ENCODE measurements at places on chromosomes 11 and 22.

GRCh38 chr11:22444076-22444475 lies 105.9 kb downstream of the SLC17A6 start:
- no peak for DNase-seq

DNA sequence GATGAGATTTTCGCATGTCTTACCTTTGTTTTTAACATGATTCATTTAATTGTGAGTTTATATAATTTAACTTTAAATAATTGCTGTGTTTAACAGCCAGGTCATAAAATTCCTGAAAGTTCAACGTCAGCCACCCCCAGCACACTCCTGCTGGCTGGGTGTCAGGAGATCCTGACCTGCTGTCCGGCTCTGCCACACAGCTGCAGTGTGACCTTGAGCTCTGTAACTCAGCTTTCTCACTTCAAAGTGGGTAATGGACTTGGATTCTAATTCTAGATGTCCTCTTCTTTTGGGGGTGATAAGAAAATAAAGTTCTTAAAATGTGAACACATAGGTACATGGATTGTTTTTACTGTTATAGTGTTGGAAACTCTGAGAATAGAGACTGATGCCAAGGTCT lies 10.9 kb downstream of the VPS26B start:
- DNase-seq, result no peak

DNA sequence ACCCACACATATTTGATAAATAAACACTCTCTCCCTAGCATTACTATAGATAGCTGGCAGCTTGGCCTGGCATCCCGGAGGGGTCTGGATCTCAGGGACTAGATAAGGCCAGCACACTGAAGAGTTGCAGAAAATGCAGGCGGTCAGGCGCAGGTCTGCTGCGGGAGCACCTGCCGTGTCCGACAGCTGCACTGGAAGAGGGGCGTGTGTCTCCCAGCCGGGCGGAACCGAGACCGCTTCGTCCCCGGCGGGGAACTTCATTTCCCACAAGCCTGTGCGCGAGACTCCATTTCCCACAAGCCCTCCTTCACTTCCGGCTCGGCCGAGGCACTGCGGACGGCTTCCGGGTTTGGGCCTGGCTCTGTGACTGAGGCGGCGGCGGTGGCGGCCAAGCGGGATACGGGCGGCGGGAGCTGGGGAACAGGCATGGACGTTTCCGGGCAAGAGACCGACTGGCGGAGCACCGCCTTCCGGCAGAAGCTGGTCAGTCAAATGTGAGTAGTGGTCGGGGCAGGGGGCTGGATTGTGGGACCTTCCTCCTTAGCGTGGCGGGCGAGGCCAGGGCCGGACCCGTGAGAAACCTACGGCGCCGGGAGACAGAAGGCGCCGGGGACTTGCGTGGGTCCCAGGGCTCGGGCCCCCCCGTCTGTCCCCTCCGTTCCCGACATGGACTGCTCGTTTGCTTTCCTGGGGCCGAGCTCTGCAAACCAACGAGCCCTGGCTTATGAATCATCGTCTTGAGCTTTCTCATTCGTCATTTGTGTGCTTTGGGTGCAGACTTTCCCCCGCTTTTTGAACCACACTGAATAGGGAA lies at the start of gene MED15:
TSS of gene MED15 (plus strand) at position 358 of the 814 bp plus-strand sequence. CDS start at position 427, 69 bp downstream.
- peak; percentile 95 for DNase-seq

- no peak for DNase-seq
Measured at GRCh38 chr22:21611210-21611977, 18.4 kb downstream of the YDJC start.

DNA sequence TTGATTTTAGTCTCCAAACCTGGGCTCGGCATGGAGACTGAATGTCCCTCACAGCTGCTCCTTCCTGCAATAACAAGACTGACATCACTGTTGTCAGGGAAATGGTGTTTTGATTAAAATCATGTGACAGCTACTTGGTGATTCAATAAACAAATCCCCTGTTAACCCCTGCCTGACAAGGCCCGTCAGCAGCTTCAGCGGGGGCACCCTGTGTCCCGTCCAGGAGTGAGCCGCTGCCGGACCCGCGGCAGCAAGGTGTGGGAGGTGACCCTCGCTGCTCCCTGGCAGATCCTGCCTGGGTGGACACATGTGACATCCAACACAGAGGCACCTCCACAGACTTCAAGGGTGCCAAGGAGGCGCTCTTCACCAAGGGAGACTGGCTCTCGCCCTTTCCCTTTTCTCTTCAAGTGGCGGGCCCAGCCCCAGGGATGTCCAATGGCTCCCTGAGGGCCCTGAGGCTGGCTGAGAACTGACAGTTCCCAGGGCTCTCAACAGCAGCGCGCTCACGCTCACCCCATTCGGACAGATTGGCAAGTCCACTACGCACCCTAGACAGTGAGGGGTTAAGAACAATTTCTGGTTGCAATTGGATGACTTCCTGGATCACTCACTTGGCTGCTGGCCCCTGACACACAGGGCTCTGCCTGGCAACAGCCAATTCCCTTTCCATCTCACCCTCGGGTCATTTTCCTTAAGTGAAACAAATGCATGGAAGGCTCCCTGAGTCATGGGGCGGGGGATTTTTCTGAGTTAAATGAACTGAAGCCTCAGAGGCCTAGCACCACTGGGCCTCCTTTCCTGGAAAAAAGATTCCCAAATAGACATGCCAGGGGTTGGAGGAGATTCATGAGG lies 30.7 kb downstream of the PPP2R1B start:
- DNase-seq, result peak; percentile 88

GRCh38 chr11:130433357-130433756 lies 4.9 kb upstream of the ADAMTS8 start:
- no peak for DNase-seq

GRCh38 chr11:117232911-117233409 lies 489 bp downstream of the RNF214 start:
- peak; percentile 40 for DNase-seq

DNA sequence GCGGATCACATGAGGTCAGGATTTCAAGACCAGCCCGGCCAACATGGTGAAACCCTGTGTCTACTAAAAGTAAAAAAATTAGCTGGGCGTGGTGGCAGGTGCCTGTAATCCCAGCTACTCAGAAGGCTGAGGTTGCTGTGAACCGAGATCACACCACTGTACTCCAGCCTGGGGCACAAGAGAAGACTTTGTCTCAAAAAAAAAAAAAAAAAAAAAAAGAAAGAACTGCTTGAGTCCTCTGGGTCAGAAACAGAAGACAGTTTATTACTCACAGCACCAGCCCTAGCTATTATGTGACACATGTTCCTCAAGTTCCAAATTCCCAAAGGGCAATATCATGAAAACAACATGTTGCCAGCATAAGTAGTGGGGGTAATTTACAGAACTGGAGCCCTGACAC lies 1014.1 kb upstream of the RAG2 start:
- DNase-seq, result no peak

- DNase-seq, result no peak
Measured at GRCh38 chr11:83293457-83293774, 7.2 kb upstream of the CCDC90B start.

DNA sequence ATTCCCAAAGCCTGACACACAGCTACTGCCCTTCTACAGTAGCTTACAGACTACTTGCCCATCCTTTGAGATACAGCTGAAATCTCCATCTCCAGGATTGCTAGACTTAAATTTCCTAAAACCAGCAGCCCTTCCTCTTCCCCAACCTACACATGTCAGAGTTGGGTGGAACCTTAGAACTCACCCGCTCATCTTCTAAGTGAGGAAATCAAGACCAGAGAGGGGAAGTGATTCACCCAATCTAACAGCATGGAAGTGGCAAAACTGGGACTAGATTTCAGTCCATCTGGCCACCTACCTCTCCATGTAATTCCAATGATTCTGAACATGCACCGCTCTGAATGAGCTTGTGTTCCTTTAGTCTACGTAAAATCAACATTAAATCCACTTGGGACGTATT lies 1.0 kb upstream of the TMEM86A start:
- no peak for DNase-seq

GRCh38 chr11:128465946-128466705 lies 121.2 kb downstream of the ETS1 start:
- DNase-seq, result no peak

DNA sequence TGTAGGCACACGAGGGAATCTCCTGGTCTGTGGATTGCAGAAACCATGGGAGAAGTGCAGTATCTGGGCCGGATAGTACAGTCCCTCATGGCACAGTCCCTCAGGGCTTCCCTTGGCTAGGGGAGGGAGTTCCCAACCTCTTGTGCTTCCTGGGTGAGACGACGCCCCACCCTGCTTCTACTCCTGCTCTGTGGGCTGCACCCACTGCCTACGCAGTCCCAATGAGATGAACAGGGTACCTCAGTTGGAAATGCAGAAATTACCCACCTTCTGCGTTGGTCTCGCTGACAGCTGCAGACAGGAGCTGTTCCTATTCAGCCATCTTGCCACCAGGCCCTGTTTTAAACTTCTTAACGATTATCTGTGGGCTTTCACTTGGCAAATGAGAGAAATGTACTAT lies 157.2 kb upstream of the CARD18 start:
- DNase-seq, result no peak

GRCh38 chr22:42632096-42632495 lies 8.3 kb downstream of the ATP5MGL start:
- DNase-seq, result no peak

- no peak for DNase-seq
Measured at GRCh38 chr11:69053546-69054396, 5.0 kb downstream of the TPCN2 start.

- peak; percentile 75 for DNase-seq
Measured at GRCh38 chr11:62444236-62444833, 25.5 kb downstream of the SCGB1A1 start.

- no peak for DNase-seq
Measured at GRCh38 chr11:62592146-62592815, 958 bp upstream of the TUT1 start.

GRCh38 chr11:46389450-46390330 lies 1.9 kb downstream of the CHRM4 start:
- peak; percentile 93 for DNase-seq

DNA sequence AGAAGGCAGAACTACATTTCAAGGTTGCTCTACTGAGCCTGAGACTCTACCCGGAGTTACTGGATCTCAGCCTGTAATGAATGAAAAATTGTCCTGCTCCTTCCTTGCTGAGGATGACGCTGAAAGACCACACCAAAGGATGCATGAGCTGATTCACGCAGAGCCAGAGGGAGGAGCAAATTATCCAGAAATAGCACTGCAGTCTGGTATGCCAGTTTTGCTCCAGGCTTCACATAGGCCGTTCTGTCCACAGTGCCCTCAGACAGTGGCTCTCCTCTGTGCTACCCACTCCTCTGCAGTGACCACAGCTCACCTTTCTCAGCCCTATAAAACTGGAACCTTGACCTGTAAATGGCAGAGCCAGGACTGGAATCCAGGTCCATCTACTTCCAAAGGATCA lies 79.3 kb upstream of the GALNT18 start:
- DNase-seq, result no peak

DNA sequence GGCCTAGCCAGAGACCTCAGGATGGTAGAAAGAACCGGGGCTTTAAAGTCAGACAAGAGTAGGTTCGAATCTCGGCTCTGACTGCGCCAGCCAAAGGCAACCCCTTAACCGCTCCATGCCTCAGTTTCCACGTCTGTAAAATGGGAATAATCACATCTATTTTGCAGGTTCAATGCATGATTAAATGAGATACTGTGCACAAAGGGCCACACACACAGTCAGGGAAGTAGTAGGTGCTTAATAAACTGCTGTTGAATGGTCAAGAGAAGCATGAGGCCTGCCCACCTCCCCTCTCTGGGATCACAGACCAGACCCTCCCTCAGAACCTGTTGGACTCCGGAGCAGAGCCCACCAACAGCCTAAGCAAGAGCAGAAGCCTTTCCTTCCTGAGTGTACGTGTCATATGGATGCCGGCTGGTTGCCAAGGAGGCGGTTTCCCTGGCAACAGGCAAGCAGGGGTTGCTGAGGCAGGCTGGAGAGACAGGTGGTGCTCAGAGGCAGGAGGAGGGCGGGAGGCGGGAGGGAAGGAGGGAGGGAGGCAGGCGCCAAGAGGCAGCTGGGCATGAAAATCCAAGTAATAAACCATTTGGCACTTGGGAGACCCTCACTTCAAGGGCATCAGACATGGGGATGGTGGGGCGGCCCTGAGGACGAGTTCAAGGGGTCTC lies 43.9 kb downstream of the NFAM1 start:
- peak; percentile 86 for DNase-seq
